ENCODE measurements at places on chromosomes 5 and 9.

- DNase-seq, result no peak
Observed at GRCh38 chr5:1514027-1514818, 9.5 kb downstream of the LPCAT1 start.

- DNase-seq, result peak; percentile 78
Observed at GRCh38 chr5:120152472-120152871, 311.6 kb upstream of the PRR16 start.

DNA sequence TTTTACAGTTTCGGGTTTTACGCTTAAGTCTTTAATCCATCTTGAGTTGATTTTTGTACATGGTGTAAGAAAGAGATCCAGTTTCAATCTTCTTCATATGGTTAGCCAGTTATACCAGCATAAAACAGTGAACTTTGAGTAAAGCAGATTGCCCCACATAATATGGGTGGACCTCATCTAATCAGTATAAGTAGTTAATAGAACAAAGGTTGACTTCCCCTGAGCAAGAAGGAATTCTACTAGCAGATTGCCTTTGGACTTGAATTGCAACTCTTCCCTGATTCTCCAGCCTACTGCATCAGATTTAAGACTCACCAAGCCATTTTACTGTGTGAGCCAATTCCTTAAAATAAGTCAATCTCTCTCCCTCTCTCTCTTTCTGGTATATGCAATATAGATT is 173.2 kb downstream of the SNCAIP start:
- no peak for DNase-seq

DNA sequence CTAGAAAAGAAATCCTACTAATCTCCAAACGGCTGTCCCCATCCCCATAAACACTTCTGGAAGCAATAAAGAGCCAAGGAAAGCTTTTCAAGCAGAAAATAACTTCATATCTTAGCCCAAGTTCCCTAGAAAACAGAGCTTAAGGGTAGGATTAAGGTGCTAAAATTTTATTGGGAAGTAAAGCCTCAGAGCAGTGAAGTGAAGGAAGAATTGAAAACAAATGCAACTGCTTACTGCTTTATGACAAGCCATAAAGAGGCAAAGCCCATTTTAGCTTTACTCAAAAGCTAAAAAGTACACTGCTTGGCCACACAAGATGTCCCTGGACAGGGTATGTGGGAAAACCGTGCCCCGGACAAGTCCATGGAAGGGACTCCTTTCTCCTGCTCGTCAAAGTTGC is 59.7 kb downstream of the APTX start:
- no peak for DNase-seq

- no peak for DNase-seq
Observed at GRCh38 chr5:170235876-170236864, 3.4 kb downstream of the C5orf58 start.

GRCh38 chr5:149860801-149861322 is 83.7 kb downstream of the PDE6A start:
- no peak for DNase-seq

DNA sequence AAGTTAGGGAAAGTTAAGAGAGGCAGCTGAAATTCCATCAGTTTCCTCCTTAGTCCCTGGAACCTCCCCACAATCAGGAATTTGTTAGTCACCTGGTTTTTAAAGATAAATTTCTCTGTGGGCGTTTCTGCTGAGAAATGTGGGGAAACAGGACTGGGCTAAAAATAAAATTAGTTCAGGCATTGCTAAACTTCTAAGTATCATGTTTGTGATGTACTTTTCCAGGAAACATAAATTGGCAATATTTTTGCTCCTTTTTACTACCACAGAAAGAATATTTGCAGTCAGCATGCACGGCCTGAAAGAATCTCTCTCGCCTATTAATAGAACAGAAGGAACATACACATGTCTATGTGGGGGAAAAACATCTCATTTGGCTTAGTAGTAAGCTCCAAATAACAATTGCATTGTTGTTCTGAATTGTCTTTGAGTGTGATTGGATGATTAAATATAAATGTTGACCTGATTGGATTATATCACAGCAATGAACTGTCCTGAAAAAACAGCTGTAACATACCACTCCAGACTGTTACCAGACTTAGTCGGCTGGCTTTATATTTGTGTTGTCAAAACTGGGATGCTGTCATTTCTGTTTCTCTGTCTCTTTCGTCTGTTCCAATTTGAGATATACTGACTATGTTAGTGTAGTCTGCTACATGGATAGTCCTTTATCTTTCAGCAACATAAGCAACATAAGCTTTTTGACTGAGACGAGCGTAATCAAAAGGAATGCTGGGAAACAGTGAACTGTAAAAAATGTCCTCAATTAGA is 12.9 kb downstream of the TJP2 start:
- DNase-seq, result peak; percentile 58

GRCh38 chr5:29169886-29170285 is 2023.6 kb upstream of the CDH6 start:
- no peak for DNase-seq

- DNase-seq, result peak; percentile 35
Observed at GRCh38 chr5:93145767-93146166, 435.3 kb downstream of the NR2F1-AS1 start.

DNA sequence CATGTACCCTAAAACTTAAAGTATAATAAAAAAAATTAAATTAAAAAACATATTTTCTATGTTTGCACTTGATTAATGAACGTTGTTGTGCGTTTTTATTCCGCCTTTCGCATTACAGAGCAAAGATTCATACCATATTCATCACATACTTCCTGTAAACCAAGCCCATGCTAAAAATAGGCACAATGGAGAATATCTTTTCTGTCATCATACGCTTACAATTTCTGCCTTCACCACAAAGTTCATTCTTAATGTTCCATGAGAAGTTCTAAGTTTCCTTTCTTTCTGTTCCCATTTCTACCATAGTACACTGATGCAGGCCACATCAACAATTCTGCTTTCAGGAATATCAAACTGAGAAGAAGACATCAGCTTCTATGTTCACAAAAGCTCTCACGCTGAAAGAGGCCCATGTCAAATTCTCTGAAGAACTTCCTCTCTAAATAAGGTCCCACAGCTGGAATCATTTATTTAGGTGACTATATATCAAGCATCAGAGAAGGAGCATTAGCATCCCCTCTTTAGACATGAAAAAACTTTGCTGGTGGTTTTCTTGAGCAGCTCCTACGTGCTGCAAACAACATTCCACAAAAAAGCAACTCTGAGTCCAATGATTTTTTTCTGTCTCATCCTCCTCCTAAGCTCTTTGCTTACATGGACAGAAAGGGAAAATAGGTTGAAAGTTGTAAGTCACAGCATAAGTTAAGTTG is 456.4 kb downstream of the CDH10 start:
- DNase-seq, result peak; percentile 1

DNA sequence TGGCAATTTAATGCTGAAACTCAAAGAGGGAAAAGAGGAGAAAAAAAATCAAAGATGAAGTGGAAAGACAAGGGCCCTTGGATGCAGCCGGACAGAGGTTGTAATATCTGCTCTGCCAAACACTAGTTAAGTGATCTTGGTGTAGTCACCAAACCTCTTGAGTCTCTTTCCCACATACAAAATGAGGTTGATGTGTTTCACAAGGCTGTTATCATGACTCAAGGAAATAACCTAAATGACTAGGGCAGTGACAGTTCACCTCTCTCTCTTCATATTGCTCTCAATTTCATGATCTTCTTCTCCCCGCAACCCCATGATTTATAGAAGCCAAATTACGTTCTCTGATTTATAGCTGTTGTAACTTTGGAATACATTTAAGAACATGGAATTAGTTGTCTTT is 44.9 kb downstream of the PIK3R1 start:
- no peak for DNase-seq

- DNase-seq, result no peak
Observed at GRCh38 chr5:169997798-169998197, 17.5 kb upstream of the INSYN2B start.

GRCh38 chr5:16192311-16192710 is 12.7 kb upstream of the MARCHF11 start:
- DNase-seq, result no peak

DNA sequence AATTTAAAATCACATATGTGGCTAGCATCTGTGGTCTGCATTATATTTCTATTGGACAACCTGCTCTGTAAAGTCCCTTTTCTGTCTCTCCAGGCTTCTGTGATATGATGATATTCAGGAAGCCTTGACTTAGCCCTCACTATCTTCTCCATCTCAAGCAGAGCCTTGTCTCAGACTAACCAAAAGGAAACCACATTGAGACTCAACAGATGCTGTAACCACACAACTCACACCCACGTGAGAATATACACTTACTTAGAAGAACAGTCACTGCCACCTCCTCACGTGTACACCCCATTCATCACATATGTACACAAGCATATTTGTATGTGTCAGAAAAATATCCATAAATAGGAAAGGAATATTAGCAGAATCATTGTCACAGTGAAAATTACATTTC is 33.6 kb downstream of the HTR4 start:
- DNase-seq, result no peak

DNA sequence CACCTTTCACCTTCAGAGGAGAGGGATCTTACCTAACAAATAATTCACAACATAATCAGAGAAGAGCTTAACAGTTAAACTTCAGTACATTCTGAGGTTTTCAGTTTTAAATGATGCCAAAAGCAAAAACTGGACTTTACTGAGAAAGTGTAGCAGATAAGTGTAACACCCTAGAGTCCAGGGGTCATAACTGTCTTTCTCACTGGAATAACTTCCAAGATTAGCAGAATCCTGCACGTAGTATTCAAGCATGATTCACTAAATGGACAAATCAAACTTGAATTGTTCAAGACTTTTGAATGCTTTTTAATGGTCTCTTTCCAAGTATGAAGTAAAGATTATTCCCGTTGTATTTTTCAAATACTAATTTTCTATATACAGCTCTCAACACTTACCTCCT is 180.1 kb upstream of the NREP start:
- no peak for DNase-seq

DNA sequence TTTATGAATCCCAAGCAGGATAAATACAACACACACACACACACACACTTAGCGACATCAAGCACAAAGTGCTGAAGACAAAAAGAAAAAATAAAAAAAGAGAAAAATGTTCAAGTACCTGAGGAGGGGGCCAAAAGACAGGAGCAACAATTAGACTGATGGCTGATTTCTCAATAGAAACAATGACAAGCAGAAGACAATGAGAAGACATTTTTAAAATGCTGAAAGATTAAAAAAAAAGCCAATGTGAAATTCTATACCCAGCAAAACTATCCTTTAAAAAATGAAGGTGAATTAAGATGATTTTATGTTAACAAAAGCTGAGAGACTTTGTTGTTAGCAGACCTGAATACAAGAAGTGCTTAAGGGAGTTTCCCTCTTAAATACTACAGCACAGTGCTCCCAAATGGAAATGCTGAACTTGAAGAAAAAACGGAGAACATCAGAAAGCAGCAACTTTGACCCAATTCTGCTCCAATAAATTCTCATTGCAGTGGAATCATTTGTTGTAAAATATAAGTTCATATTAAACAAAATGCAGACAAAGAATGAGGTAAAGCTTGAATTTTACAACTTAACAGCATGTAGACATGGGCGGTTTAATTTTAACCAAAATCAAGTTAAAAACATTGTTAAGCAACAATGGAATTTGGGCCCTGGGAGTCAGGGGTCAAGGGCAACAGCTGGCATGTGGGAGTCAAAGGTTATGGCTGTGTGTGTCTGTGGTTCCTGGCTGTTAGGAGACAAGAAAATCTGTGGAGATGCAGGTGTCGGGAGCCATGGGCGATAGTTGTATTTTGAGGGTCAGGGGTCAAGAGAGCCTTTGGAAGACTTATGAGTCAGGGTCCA is 776 bp upstream of the RANBP17 start:
- DNase-seq, result peak; percentile 15

- peak; percentile 64 for DNase-seq
Observed at GRCh38 chr5:130286971-130287370, 382.7 kb downstream of the CHSY3 start.

- no peak for DNase-seq
Observed at GRCh38 chr5:96258692-96259091, 174.4 kb downstream of the PCSK1 start.

- no peak for DNase-seq
Observed at GRCh38 chr5:1193591-1193985, 7.8 kb upstream of the SLC6A19 start.

- no peak for DNase-seq
Observed at GRCh38 chr5:154698763-154699162, 56.4 kb upstream of the LARP1 start.

GRCh38 chr5:134110382-134110781 is 4.1 kb upstream of the TCF7 start:
- no peak for DNase-seq

DNA sequence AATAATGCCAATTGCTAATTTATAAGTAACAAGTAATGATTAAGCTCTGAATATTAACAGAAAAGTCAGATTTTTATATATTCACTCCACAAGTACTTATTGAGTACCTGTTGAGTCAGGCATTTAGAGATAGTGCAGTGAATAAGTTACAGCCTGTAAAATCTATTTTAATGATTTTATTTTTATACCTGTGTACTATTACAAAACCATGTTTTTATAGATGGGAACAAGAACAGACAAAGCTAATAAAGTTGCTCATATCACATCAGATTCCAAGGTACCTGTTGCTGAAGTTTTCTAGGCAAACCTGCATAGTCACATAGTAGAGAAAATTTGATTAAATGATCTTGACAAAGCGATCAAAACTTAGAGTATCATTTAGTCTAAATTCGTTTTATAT is 623.7 kb downstream of the EFNA5 start:
- DNase-seq, result no peak

DNA sequence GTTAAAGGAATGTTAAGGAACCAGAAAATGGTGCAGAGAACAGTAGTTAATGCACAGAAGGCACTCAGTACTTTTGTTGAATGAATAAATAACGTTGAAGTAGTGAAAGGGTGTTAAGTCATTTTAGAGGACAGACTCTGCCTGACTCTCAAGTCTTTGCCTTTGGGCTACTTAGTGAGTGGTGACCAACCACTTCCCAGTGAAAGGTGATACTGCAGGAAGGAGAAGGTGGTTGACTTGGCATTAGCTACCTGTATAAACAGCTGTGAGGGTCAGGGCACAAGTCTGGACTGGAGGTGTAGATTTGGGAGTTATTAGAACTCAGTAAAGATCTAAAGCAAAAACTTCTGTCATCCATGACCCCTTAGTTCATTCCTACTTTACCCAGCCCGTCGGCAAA is 4.9 kb upstream of the SHB start:
- no peak for DNase-seq

- peak; percentile 75 for DNase-seq
Observed at GRCh38 chr5:64632251-64632650, 58.1 kb upstream of the SHISAL2B start.

- DNase-seq, result peak; percentile 12
Observed at GRCh38 chr9:132849185-132849706, 28.8 kb downstream of the AK8 start.

DNA sequence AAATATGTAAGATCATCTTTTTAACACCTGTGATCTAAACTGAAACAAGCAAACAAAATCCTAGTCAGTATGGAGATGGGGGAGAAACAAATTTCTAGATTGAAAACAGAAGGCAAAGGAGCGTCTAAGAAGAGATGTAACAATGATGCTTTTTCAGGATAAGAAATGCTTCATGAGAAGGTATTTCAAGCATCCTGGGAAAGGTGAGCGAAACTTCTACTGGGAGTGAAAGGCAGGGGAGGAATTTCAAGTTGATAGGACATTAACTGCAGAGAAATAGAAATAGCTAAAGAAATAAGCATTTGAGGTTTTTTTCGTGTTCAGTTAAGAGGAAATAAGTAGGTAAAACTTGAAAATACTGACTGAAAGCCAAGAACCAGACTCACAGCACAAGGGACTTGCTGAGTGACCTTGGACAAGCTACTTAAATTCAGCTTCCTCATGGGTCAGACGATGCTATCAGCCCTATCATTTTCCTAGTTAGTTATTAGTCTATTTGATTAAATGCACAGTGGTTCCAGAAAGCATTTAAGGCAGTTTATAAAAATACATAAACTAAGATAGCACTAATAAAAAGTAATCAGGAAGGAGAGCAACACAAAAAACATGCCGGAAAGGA is 406.3 kb downstream of the PDE4D start:
- no peak for DNase-seq

All from adipocyte (in vitro differentiated cells).